SK-N-SH treated with all-trans-retinoic acid at 6 μM for 48 hours (cell line): ENCODE measurements at places on chromosomes 11 and 22.

DNA sequence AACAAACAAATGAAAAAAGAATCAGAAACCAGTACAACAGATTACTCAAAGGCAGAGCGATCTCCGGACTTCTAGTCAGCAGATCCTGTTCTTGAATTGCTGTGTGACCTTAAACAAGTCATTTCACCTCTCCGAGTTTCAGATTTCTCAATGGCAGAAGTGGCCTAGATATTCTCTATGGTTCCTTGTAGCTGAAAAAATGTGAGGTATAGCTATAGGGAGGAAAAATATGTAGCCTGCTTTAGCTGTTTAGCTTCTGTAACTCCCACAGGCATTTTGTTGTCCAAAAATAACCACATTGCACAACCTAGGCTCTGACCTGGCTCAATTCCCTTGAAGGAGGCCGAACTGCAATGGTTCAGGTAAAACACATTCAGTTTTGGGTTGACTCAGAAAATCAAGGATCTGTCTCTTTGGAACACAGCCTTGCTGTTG is 100.7 kb downstream of the DBX1 start:
- no peak for ATAC-seq

DNA sequence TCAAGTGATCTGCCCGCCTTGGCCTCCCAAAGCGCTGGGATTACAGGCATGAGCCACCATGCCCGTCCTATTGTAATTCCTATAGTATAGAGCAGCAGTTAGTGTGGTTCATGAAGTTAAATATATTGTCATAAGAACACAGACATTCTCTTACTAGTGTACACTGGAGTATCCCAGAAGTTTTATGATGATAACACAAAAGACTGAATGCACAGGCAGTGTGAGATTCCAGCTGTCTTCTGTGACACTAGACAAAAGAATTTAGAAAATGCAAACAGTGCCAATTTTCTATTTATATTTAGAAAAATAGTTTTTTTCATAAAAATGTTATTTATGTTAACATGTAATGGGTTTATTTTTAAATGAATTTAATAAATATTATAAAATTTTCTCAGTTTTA is 39.4 kb upstream of the RBX1 start:
- ATAC-seq, result no peak

GRCh38 chr11:34631737-34632104 is 10.8 kb downstream of the EHF start:
- ATAC-seq, result no peak

- no peak for ATAC-seq
Observed at GRCh38 chr11:72297828-72298227, 53.9 kb upstream of the PHOX2A start.

DNA sequence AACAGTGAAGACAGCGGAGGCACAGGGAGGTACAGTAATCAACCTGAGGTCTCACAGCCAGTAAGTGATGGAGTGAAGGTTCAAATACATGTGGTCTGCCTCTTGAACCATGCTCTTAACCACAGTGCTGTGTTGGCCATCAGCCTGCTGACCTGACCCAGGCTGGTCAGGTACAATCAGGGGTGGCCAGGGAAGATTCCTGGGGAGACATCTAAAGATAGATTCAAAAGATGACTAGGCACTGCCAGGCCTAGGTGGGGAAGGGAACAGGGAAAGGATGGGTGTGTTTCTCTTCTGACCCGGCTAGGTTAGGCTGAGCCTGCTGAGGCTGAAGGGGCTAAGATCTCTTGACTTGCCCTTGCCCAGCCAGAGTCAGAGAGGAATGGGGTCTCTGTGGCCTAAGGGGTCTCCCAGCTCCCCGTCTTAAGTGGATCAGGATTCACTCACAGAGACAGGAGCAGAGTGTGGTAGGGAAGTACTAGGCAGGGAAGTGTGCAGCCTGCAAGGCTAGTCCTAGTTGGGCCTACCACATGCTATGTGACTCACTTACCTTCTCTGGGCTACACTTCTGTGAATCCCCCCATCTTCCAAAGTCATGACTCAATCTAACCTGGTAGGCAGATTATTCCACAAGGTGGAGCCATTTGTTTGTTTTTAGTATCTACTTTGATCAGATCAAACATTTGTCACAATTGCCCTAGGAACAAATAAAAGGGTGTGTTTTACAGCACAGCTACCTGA is 10.4 kb upstream of the SREBF2 start:
- ATAC-seq, result peak; percentile 73

- no peak for ATAC-seq
Observed at GRCh38 chr11:128291007-128291406, 296.4 kb downstream of the ETS1 start.
